SK-N-SH (cell line): ENCODE measurements at places on chromosomes 3 and 15. TPM values are rescaled to one million over a fixed set of nuclear protein-coding genes. Genes with fewer than 3 reads are reported as not detected.

DNA sequence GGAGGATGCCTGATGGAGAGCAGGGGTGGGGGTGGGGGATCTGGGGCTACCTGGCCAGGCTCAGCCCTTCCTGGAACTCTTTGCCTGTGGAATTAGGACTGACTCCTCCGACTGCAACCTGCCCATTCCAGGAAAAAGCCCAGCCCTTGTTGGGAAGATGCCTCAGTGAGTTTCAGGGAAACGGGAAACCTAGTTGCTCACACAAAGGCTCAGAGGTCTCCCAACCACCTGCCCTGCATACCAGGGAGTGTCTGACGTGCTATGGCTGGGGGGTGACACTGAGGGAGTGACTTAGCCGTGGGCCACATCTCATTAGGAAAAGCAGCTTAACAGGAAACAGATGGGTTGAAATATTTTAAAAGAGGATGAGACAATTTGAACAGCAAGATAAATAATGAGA is 27.9 kb downstream of the CYP8B1 start:
- no peak for DNase-seq

Gene FBXW12
- 0.07 TPM in 1 of 2 replicates, not detected in the other for polyA plus RNA-seq

DNA sequence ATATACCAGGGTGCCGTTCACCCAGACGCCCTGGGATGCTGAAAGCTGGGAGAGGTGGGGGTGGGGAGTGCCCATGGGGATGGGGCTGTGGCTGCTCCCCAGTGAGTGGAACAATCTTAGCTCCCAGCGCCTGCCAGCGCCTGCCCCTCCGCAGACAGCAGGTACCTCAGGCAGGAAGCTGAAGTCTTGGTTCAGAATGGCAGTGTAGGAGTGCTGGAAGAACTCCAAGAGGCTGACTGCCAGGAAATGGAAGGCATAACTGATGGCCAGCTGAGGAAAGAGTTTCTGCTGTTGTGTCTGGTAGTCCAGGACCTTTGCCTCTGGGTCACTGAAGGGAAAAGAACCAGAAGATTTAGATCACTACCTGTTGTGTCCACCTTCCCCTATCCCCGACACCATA is 8.4 kb downstream of the ACOX2 start:
- DNase-seq = peak; percentile 63

- no peak for DNase-seq
Measured at GRCh38 chr3:164620423-164620822, 457.9 kb downstream of the SI start.

Gene DGKG
- polyA plus RNA-seq = 0.12 and 0.13 TPM in 2 replicates

Gene CASR
- not detected in 2 replicates for polyA plus RNA-seq

Gene LRRC2
- polyA plus RNA-seq = 0.13 and 0.23 TPM in 2 replicates

- DNase-seq = no peak
Measured at GRCh38 chr3:151709847-151710246, 23.9 kb upstream of the AADACL2 start.

DNA sequence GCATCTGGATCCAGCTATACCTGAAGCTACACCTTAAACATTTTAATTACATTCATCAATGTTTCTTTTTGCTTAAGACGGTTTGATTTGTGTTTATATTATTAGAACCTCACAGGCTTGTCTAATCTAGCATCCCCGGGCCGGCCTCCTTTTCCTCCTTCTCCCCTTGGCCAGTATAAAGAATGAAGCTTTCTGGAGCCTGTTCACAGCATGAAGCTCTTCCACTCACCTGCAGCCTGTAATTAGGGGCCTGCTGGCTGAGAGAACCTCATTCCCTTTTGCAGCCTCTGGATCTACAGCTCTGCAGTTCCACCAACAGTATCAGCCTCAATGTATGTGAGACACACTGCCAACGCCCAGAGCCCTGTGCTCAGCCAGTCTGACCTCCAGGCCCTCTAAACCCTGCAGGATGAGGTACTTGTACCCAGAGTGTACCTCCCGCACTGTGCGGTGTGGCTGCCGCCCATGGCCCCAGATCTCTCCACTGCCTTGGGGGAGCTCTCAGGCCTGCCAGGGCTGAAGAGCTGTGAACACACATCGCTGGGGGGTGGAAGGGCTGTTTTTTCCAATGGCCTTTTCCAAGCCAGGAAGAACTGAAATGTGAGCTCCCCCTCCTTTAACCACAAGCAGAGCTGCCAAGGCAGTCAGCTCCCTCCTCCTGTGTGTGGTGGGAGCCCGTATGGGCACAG is 114.7 kb upstream of the ALDH1A3 start:
- peak; percentile 45 for DNase-seq

- DNase-seq = no peak
Measured at GRCh38 chr15:78209646-78210348, 24.6 kb downstream of the ACSBG1 start.

- no peak for DNase-seq
Measured at GRCh38 chr3:177618873-177619733, 421.8 kb upstream of the TBL1XR1 start.

DNA sequence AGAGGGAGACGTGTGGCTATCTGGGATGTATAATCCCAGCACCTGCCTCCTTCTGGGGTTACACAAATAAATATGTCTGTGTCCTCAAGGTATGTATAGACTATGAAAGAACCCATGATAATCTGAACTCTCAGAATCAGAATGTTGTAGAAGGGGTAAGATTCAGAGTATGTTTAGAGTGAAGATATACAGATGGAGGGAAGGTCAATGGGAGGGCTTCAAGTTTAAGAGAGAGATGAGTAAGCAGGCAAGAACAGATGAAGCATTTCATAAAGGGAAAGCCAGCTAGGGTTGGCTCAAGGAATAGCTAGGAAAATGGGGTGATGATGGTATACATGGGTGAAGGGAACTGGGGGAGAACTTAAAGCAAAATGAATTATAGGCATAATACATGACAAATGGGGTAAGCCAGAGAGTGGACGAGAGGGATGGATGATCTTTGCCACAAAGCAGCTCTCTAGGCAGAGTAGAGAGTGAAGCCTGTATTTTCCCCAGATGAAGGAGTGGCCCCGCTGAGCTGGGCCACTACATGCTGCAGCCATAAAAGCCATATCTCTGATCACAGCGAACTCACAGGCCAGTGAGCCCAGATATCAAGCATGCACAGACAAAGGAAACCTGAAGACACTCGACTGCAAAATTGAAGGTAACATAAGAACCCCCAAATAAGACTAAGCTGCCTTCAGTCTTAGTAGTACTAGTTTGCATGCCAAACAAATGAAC is 15.9 kb upstream of the ZBTB38 start:
- no peak for DNase-seq

Gene DNAH12
- polyA plus RNA-seq = 0.03 and 0.05 TPM in 2 replicates

- DNase-seq = no peak
Measured at GRCh38 chr3:197242784-197243432, 55.5 kb downstream of the DLG1 start.

DNA sequence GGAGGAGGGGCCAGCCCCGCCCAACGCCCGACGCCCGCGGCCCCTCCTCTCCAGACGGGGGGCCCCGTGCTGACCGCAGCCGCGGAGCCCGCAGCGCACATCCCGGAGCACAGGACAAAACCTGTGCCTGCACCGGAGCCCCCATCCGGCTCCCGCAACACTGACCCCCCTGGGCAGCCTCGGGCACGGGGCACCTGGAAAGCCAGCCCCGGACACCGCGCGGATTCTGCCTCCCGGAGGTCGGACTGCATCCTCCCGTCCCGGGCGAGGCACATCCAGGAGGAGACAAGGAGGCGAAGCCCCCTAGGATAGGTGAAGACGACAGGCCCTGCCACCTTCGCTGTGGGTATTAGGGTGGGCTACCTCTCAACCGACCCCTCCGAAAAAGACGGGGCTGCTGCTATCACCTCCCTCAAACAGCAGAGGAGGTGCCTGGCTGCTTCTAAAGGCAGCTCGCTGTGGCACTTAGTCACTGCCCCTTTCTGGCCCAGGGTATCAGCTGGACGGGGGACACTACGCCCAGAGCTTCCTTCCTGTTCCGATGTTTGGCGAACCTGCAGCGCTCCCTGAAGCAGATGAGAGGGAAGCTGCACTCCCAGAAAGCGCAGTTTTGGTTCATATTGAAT is 10.6 kb downstream of the XXYLT1 start:
- peak; percentile 53 for DNase-seq

GRCh38 chr3:177448987-177449359 is 251.7 kb upstream of the TBL1XR1 start:
- no peak for DNase-seq

GRCh38 chr15:100727291-100727851 is 125.0 kb downstream of the ASB7 start:
- peak; percentile 3 for DNase-seq

GRCh38 chr15:89656116-89656815 is 999 bp upstream of the KIF7 start:
- DNase-seq = no peak

GRCh38 chr3:169811631-169812331 is 889 bp upstream of the LRRIQ4 start:
- DNase-seq = peak; percentile 74

- no peak for DNase-seq
Measured at GRCh38 chr3:86938416-86939105, 52.4 kb downstream of the VGLL3 start.
